ENCODE measurements at places on chromosomes 12 and 14. TPM values are rescaled to one million over a fixed set of nuclear protein-coding genes. Genes with fewer than 3 reads are reported as not detected.

P2RX2 gene
- total RNA-seq: not detected

KCNMB4 gene
- total RNA-seq: 6.0 TPM

CBLN3 gene
- 1.6 TPM for total RNA-seq

MCRS1 gene
- 56.0 TPM for total RNA-seq

RPL36AL gene
- 297 TPM for total RNA-seq

Measured in smooth muscle cell of the coronary artery (primary cell).